PC-9 (cell line): ENCODE measurements at places on chromosomes 6 and 20. TPM values are rescaled to one million over a fixed set of nuclear protein-coding genes. Genes with fewer than 3 reads are reported as not detected.

TMEM217 gene
- 4.9 and 5.3 TPM in 2 replicates for total RNA-seq

ABHD16B gene
- total RNA-seq = not detected in 2 replicates

MOG gene
- not detected in 2 replicates for total RNA-seq

CLVS2 gene
- total RNA-seq = not detected in 2 replicates

NFYA gene
- 27.3 and 31.9 TPM in 2 replicates for total RNA-seq

DNA sequence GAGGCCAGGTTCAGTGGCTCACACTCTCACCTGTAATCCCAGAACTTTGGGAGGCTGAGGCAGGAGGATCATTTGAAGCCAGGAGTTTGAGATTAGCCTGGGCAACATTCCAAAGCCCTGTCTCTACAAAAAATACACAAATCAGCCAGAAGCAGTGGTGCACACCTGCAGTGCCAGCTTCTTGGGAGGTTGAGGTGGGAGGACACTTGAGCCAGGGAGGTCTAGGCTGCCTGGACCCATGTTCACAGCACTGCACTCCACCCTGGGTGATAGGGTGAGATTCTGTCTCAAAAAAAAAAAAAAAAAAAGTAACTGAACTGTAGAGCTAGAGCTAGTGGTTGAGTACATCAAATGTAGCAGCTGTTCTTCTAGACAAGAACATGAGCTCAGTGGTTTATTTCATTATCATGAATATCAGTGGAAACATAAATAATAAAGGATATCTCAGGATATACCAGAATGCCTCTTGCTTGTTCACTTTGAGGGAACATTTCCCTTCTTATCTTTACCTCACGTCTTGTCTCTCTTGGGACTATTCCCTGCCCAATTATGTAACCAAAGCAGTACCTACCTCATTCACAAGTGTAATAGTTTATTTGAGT, 17.6 kb downstream of the NANP start:
- H3K4me3 ChIP-seq = no peak overlapping the region
- H3K36me3 ChIP-seq = no peaks in the 10 kb centered on the region
- H3K27me3 ChIP-seq = no peaks in the 10 kb centered on the region
- DNase-seq = no peak

GRCh38 chr20:4876301-4876700, 125.0 kb downstream of the SLC23A2 start:
- DNase-seq = no peak
- H3K4me3 ChIP-seq = no peak overlapping the region
- no peaks in the 10 kb centered on the region for H3K27me3 ChIP-seq
- no peak overlapping the region for H3K27ac ChIP-seq

DNA sequence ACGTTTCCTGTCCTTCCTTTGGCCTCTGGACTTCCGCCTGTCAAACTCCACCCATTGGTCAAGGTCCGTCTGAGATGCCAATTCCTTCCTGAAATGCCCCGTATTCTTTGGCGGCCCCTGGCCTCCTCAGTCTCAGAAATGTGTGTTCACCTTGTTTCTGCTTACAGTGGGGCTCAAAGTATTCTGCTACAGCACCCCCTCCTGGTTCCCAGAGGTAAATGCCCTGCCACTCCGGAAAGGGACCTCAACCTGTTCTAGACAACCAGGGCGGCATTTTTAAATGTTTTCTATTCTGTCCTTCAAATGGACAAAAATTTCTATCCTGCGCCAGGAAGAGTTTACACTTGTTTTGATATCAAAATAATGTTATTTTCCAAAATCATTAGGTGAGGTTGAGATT, 12.1 kb upstream of the PAX1 start:
- H3K36me3 ChIP-seq = no peaks in the 10 kb centered on the region
- no peaks in the 10 kb centered on the region for H3K4me1 ChIP-seq
- no peak overlapping the region for H3K4me3 ChIP-seq
- H3K27ac ChIP-seq = no peak overlapping the region
- no peak for DNase-seq

- peak; percentile 85 for DNase-seq
- H3K4me3 ChIP-seq = no peak overlapping the region
- no peak overlapping the region for H3K27ac ChIP-seq
- no peaks in the 10 kb centered on the region for H3K36me3 ChIP-seq
- no peaks in the 10 kb centered on the region for H3K4me1 ChIP-seq
- H3K27me3 ChIP-seq = no peaks in the 10 kb centered on the region
Measured at GRCh38 chr6:47680051-47680450, 18.3 kb upstream of the ADGRF4 start.

DNA sequence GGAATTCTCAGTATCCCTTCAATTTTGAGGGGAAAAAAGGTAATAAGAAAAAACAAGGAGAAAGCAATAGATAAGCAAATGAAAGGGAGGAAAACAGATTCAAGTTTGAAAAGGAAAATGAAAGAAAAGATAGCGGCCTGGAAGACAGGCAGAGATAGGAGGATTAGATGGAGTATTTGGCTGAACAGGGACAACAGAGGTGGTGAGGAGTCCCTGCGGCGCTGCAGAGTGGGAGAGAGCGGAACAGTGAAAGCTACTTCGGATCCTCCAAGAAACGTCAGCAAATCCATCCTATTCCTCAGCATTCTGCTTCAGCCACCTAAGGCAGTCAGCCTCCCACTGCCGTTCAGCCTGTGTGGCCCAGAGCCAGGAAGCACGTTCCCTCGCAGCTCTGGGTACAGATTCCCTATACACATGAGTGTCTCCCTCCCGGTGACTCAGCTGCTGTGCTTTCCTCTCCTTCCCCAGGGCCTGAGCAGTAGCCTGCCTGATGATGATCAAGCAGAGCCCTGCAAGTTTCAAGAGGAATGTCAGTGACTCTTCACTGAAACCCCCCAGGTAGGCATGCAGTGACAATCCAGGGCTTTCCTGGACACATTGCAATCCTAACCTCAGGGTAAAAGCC, 43.4 kb upstream of the CDYL start:
- no peaks in the 10 kb centered on the region for H3K27me3 ChIP-seq
- peak overlapping the region; percentile 91 for H3K27ac ChIP-seq
- no peaks in the 10 kb centered on the region for H3K36me3 ChIP-seq
- DNase-seq = peak; percentile 84

DNA sequence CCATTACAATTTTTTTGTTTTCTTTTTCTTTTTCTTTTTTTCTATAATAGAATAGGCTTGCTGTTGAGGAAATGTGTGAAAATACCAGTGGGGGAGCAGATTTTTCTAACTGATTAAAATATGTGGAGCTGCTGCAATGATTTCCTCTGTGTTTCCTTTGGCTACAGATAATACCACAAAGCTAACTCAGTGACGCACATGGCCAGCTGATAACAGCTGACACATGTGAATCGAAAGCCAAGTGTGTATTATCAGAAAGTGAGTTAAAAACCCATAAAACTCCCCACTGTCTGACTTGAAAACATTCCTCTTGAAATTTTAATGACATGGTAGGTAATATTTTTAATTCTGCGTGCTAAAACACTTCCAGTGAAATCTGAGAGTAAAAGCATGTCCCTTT, 70.8 kb upstream of the AHI1 start:
- H3K27ac ChIP-seq = no peak overlapping the region
- H3K27me3 ChIP-seq = no peaks in the 10 kb centered on the region
- no peak overlapping the region for H3K4me3 ChIP-seq
- no peak for DNase-seq
- H3K4me1 ChIP-seq = no peaks in the 10 kb centered on the region
